ENCODE measurements at places on chromosomes 4 and X.
A peak's percentile ranks its signal among the peaks of the same experiment; 100 is the strongest.

GRCh38 chrX:132270021-132270420 lies 50.8 kb upstream of the RAP2C start:
- DNase-seq = no peak

GRCh38 chrX:41922431-41923151 lies 763 bp downstream of the CASK start:
- DNase-seq = no peak

- DNase-seq = no peak
Observed at GRCh38 chr4:45471335-45471734, 652.5 kb downstream of the GABRG1 start.

- no peak for DNase-seq
Observed at GRCh38 chrX:23871905-23872546, 35.7 kb downstream of the APOO start.

- no peak for DNase-seq
Observed at GRCh38 chrX:75522565-75523431, at the start of gene ZDHHC15. Gene ZDHHC15, minus strand, starts transcription at chrX:75523037. Its CDS starts 13 bp downstream, at chrX:75523024.

- no peak for DNase-seq
Observed at GRCh38 chrX:131764216-131764615, 220.3 kb downstream of the OR13H1 start.

GRCh38 chr4:141330616-141331015 lies 109.9 kb downstream of the ZNF330 start:
- DNase-seq = no peak

GRCh38 chr4:176262243-176262642 lies 6.8 kb downstream of the ASB5 start:
- no peak for DNase-seq

GRCh38 chrX:134684956-134685355 lies 26.7 kb upstream of the PLAC1 start:
- no peak for DNase-seq

DNA sequence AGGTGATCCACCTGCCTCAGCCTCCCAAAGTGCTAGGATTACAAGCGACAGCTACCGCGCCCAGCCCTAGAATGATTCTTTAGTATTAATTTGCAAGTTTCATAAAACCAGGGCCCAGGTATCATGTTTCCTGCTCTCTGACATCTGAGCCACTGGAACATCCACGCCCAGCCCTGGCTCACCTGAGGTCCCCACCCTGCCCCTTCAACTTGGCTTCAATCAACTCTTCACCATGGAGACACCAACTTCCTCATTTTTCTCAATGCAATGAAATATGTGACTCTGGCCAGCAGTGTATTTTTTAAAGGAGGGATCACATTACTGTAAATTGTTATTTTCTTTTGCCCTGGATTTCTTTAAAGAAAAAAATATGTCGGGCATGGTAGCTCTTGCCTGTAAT lies 3.9 kb downstream of the PRSS12 start:
- DNase-seq = no peak

DNA sequence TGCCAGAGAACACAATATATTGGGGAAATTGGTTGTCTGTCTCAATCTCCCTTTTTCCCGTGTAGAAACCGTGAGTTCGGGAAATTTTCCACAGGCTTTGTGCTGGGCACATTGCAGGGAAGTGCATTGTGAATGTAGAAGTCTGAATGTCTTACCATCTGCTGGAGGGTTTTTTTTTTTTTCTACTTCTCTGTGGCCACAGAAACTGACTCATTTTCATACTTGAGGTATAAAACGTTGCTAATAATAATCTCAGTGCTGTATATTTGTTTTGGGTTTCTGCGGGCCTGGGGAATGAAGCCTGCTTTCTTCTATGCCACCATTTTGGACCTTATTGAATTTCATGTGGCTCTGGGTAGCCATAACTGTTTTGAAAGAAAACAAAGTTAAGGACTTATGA lies 1001.2 kb downstream of the STIM2 start:
- no peak for DNase-seq

DNA sequence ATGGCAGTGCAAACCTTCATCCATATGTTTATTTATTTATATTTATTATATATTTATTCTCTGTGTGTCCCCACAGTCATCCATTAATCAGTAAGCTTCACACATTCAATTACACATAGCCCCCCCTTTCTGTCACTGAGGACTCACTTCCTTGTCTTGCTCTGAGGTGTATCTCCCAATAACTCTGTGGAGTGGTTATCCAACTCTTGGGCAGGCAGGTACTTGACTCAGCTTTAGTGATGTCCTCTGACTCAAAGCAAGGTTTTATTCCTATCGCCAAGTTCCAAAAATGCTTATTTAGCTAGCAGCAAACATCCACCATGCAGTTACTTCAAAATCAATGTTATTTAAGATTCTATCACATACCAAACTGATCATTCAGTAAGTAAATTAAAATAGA lies 25.2 kb upstream of the NDP start:
- no peak for DNase-seq

GRCh38 chr4:6112606-6113290 lies 87.6 kb downstream of the JAKMIP1 start:
- DNase-seq = no peak

GRCh38 chrX:70826715-70827114 lies 81.8 kb downstream of the TEX11 start:
- DNase-seq = no peak

DNA sequence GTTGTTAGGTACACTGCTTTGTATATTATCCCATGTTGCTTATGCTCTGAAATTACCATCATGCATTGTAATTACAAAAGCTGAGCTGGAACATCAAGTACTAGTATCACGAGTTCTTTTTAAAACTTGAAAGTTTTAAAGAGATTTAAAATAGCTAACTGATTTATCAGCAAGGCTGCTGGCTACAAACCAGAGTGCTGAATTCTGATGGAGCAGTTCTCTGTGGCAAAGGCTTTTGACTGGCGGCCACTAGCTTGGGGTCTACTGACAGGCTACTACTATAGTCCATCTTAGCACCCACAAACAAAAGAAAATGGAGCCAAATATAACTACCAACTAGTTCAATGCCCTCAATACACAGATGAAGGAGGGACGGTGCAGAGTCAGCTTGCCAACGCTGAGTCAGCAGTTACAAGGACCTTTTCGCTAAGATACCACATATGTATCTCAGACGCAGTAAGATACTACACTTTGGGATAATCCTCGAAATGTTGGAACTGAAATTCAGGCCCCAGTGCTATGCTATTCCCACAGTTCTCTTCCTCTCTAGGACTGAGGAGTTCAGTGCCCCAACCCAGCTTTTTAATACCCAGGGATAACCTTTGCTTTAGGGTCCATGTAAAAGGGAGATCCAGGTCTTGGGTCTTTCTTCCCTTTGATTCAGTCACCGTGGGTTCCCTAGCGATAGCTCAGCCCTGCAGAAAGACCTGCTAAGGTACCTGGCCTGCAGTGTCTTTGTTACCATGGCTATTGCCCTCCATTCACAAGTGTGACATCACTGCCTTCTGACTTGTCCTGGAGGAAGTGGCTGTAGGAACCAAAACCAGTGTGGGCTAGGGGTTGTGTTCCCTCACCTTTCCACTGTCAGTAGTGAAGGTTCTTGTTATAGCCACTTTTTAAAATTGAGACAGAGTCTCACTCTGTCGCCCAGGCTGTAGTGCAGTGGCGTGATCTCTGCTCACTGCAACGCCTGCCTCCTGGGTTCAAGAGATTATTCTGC lies 22.8 kb downstream of the MFAP3L start:
- DNase-seq = no peak

- no peak for DNase-seq
Observed at GRCh38 chrX:46754036-46754435, 4.9 kb downstream of the SLC9A7 start.

- DNase-seq = peak; percentile 28
Observed at GRCh38 chrX:38800981-38801845, at the start of gene MID1IP1. Gene MID1IP1, plus strand, starts transcription at chrX:38801459. Its CDS starts 3,488 bp downstream, at chrX:38804947.

- no peak for DNase-seq
Observed at GRCh38 chrX:3659761-3660160, 53.7 kb downstream of the PRKX start.

- DNase-seq = peak; percentile 40
Observed at GRCh38 chr4:8117278-8117682, 41.3 kb downstream of the ABLIM2 start.

DNA sequence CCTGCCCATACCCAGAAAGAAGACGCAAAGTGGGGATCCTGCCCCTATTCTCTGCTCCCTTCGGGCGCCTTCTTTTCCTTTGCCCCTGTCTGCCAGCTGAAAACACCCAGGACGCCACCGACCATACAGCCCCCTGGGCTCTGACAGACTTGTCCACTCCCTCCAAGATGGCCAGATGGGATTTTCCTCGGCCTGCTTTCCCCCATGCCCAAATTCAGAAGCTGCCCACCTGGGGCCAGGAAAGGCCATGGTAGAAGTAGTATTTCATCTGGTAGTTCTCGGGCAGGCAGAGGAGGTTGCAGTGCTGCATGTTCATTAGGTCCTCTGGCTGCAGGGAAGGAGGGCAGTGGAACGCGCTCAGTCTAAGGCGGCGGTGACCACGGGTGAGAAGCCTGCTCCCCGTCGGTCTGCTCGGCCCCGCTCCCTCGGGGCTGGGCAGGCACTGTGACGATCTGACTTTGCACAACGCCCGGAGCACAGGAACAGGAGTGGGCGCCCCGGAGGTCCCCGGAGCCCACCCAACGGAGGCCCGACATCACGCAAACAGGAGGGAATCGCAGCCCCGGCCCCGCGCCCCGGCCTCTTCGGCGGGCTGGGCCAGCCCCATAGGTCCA lies 582 bp downstream of the NAA10 start:
- DNase-seq = no peak

DNA sequence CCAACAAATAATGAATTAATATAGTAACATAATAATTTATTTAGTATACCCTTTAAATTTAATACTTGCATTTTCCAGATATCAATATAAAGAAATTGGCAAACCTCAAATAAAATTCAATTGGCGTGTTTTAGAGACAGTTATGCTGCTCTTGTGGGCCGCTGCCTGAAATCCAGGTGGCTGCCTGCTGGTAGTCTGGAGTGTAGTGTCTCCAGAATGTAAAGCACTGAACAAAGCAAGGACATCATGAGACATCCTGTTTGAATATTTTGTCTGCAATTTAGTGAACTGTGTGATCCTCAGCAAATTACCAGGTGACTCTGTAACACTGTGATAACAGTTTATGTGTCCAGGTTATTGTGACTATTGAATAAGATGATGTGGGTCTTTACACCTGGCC lies 29.9 kb downstream of the ZFP42 start:
- no peak for DNase-seq

- no peak for DNase-seq
Observed at GRCh38 chrX:15929194-15929593, 74.6 kb upstream of the AP1S2 start.

GRCh38 chr4:101114936-101115372 lies 232.4 kb downstream of the PPP3CA start:
- no peak for DNase-seq

GRCh38 chr4:5980436-5981155 lies 37.6 kb downstream of the C4orf50 start:
- no peak for DNase-seq

DNA sequence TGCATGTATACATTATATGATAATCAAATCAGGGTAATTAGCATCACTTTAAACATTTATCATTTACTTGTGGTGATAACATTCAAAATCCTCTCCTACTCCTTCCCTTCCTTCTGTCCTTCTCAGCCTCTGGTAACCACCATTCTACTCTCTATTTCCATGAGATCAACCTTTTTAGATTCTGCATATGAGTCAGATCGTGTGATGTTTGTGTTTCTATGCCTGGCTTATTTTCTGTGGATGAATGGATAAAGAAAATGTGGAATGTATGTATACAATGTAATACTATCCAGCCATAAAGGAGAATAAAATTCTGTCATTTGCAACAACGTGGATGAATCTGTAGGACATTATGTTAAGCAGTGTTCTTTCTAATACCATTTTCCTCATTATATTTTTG lies 123.9 kb downstream of the NAA11 start:
- DNase-seq = no peak

DNA sequence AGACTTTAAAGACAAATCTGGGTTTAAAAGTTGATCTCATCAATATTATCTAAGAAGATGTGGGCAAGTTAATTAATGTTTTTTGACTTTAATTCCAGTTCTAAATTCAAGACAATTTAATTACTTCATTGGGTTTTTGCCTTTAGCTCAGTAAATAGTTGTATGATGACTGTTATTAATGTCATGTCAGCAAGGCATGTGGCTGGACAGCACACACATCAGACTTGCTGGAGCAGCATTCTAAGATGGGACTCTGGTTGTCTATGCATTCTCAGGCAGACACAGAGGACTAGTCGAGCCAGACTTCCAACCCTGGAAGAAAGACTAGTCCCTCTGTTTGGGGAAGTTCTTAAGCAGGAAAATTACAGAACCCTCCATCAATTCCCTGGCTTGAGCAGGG lies 180.7 kb upstream of the GK2 start:
- no peak for DNase-seq

- peak; percentile 16 for DNase-seq
Observed at GRCh38 chr4:128468123-128468989, 180.7 kb upstream of the PGRMC2 start.

GRCh38 chr4:88735564-88735963 lies 37.9 kb upstream of the NAP1L5 start:
- no peak for DNase-seq

- DNase-seq = no peak
Observed at GRCh38 chrX:2609431-2610238, 81.5 kb upstream of the CD99 start.

DNA sequence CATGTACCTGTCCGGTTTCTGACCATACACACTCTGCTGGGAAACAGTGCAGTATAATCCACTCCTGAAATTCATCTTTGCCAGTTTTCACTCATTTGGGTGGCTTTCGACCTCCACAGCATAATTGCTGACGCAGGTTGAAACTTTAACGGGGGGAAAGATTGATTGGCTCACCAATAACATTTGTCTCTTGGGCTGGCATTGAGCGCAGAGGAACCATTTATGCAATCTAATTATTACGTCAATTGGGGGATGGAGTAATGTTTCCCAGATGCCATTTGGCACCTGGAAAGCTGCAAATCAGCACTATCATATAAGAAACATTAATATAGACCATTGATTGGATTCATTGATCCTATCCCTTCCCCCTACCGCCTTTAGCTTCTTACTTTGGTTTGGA lies 24.1 kb upstream of the ARHGAP36 start:
- DNase-seq = no peak

- DNase-seq = no peak
Observed at GRCh38 chr4:19298998-19299397, 952.7 kb upstream of the SLIT2 start.

GRCh38 chr4:40150932-40151331 lies 45.9 kb upstream of the RHOH start:
- DNase-seq = no peak
